Endothelial cell of umbilical vein (primary cell): ENCODE measurements at places on chromosomes 12 and 14. TPM values are rescaled to one million over a fixed set of nuclear protein-coding genes. Genes with fewer than 3 reads are reported as not detected.

DNA sequence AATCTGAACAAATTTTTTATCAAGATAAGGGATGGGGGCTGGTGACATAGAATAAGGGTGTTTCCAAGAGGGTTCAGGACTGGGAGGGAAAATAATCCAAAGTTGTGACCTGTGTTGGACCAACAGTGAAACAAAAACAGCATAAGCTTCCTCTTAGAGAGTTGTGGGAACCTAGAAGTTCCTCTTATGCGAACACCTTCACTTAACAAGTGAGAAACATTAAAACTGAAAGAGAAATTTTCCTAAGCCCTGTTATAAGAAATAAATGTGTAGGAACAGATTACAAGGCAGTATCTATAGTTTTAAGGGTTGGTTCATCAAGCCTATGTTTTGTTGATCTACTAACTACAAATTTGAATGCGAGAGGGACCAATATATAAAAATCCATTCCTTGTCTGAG lies 58.4 kb downstream of the LLPH start:
- no peak for DNase-seq

GRCh38 chr12:69698769-69699540 lies at the start of gene BEST3:
Gene BEST3 (minus strand): TSS chr12:69699303. CDS start chr12:69697798, 1,505 bp downstream.
- DNase-seq = no peak

DNA sequence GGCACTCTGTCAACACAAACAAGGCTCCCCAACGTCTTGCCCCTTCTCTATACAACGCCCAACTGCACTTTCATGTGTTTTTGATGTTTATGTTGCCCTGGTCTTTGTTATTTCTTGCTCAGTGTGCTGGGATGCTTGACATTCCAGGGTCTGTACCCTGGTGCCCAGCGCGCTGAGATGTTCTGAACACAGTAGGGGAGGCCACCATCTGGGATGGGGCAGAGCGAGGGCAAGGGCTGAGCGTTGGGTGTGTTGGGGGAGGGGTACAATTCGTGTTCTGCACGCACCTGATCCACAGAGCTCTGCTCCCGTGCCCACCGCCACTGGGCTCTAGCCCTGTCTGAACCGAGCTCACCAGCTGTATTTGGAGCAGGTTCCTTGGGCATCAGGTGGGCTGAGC lies 52.9 kb downstream of the ISCA2 start:
- no peak for DNase-seq

IL22 gene
- polyA plus RNA-seq = not detected in 2 replicates

DNA sequence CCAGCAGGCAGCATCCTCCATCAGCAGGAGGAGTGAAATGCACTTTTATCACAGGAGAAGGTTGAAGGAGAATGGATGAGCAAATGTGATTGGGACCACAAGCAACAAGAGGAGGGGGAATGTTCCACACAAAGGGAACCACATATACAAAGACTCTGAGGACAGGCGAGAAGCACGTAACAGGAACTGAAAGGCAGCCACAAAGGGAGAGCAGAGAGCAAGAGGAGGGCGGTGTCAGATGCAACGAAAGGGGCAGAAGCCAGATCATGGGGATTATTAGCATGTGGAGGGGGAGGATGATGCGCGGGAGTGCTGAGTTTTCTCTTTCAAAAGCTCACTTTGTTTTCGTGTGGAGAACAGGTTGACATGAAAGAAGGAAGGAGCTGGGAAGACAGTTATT lies 241.1 kb downstream of the SPTSSA start:
- no peak for DNase-seq

SLC5A8 gene
- polyA plus RNA-seq = not detected in 2 replicates

DNA sequence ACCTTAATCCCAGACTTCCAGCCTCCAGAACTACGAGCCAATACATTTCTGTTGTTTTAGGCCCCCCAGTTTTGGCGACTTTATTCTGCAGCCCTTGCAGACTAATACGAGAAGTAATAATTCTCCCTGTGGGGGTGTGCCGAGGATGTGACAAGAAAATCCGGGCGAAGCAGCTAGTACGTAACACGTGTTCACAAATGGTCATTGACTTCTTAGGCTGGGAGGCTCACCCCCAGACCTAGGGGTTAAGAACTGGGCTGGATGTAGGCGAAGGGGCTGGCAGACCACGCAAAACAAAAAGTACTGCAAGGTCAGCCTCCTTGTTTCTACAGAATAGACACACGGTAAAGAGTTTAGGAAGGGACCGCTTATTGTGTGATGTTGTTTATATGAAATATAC lies 69.8 kb upstream of the ESRRB start:
- no peak for DNase-seq

GRCh38 chr12:69435644-69436043 lies 34.5 kb upstream of the FRS2 start:
- no peak for DNase-seq

HVCN1 gene
- 6.3 and 8.4 TPM in 2 replicates for polyA plus RNA-seq

DNA sequence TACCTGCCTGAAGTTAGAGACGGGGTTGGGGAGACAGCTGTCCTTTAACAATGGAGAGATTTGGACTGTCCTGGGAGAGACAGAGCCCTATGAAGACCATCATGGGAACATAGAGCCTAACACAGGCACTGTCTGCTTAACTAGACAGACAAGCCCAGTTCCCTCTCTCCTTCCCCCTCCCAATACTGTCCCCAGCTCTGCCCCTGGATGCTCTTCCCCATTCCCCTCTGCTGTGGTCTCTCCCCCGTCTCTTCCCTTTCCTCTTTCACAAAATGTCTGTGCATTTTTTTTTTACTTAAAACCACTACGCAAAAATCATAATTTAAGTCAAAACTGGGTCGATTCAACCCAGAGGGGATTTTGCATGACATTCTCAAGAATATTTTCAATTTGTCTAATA lies 232.9 kb downstream of the CHST11 start:
- no peak for DNase-seq

GRCh38 chr14:95215094-95215725 lies 57.9 kb upstream of the DICER1 start:
- no peak for DNase-seq

SCNN1A gene
- 0.12 and 0.14 TPM in 2 replicates for polyA plus RNA-seq

GRCh38 chr12:111158992-111159391 lies 209.9 kb downstream of the PHETA1 start:
- DNase-seq = no peak

- no peak for DNase-seq
Observed at GRCh38 chr12:111789779-111790178, 23.0 kb downstream of the ALDH2 start.

DNA sequence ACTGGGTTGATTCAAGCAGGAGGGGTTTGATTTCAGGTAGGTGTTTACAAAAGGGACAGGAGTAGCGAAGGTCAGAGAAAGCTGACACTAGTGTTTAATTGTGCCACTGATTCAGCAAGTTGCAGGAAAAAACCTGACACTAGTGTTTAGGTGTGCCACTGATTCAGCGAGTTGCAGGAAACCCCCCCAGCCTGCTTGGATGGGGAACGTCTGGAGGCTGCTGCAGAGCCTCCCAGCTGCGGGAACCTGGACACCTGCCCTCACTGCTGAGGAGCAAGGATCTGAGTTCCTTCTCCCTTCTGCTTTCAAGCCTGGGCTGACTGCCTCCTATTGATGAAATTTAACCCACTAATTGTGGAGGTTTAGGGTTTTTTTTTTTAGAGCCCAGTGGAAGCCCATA lies 84.2 kb downstream of the AVPR1A start:
- no peak for DNase-seq

GRCh38 chr12:114976372-114976771 lies 292.4 kb upstream of the TBX3 start:
- no peak for DNase-seq

DNA sequence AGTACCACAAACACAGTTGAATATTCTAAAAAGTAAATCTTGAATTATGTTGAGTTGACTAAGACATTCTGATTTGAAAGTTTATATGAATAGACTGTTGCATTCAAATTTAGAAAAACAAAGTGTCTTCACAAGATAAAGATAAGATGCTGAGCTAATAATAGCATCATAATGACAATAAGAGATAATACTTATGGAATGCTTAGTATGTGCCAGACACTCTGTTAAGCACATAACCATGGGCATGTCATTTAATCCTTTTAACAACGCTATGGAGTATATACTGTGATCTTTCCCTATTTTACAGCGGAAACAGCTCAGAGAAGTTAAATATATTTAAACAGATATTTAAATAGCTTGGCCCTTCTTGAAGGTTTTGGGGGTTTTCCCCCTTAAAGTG lies 163.4 kb downstream of the SRGAP1 start:
- DNase-seq = no peak

DNA sequence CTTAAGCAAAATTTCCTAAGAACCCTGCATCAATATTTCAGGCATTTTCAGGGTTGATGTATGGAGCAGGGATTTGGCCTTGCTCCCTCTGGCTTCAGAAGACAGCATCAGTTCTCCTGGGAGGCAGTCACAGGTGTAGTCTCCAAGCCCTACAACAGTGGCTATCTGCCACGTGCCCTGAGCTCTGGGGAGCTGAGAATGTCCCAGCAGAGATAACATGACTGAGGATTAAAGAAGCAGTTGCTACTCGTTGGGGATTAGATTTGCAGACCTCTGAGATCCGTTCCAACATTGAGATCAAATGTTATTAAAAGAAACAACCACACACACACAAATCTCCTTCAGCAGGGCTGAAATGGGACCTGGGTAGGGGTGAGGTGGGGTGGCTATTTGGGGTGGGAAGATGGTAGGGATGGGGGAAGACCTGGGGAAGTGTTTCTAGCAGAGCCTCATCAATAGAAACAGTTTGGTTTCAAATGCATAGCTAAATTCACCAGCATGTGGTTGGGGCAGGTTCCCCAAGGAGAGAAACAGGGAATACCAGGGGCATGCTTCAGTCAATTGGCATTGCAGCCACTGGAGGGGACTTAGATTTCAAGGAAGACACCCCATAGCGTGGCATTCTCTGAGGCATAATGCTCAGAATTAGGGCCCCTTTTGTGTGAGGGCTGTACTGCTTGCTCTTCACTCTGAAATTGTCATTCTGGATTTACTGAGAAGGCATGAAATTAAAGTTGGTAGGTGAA lies 15.2 kb upstream of the FAM234B start:
- no peak for DNase-seq

IL31 gene
- polyA plus RNA-seq = not detected in 2 replicates

DNA sequence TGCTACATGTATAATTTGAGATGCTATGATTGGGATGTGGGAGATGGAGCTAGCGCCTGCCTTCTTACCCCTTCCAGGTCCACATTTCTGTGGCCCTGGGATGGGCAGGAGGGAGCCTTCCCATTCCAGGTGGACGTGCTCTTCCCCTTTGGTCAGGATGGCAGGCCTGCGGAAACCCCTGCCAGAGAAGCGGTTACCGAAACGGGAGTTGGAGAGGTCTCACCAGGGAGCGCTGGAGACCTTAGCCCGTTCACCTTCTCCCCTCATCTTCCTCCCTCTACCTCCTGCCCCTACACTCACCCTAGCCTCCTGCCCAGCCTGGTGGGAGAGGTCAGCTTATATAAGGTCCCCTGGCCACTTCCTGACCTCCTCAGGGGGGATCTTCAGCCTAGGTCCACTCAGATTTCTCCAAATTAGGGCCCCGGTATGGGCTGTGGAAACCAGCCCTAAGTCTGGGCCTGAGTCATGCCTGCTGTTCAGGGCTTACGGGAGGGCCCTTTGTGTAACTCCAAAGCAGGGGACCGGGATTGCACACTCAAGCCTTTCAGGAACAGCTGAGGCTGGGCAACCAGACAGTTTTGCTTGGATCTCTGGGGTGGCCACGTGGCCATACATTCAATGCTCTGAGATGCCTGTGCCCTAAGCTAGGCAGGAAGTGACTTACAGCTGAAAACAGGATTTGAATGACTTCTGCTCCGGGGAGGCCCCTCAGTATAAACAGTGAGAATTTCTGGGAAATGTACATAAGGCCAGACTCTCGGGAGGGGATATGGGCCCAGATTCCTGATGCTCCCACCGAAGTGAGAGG lies 10.2 kb upstream of the MEG3 start:
- DNase-seq = peak; percentile 83

DNA sequence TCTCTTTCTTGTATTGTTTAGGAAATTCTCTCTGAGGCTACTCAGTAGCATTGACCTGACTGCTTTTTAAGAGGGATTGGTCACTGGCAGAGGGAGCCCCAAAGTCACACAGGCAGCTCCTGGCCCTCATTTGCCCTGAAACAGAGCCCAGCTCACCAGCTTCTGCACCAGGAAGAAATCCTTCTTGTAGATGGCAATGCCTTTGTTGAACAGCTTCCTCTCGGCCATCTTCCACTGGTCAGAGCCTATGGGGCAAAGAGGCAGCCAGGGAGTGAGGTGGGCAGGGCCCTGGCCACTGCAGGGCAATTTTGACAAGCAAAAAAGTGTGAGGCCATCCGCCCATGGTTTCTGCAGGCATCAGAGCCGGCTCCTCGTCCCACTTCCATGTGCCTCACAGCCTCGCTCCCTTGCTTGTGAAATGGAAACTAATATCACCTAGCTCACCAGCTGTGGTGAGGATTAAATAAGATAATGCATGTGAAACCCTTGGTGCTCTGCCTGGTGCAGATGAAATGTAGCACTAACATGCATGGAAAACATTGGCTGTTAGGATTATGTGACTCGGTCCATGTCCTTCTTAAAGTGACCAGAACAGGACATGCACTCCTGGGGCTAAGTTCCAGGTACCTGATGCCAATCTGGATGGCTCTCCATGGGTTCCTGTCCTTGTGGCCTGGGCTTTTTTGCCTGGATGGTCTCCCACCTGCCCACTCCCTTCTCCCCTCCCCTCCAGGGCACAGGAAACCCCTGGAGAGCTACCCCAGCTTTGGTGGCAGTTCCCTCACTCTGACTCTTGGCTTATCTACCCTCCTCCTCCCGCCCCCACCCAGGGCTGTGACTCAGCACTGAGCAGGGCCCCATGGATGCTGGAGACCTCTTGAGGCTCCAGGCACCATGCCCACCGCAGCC lies 11.2 kb upstream of the PNMA1 start:
- no peak for DNase-seq

- peak; percentile 99 for DNase-seq
Observed at GRCh38 chr12:10641735-10642500, 28.5 kb upstream of the MAGOHB start.

GRCh38 chr12:43361031-43361710 lies 190.8 kb downstream of the ADAMTS20 start:
- no peak for DNase-seq

- no peak for DNase-seq
Observed at GRCh38 chr12:28463396-28463795, 273.1 kb downstream of the CCDC91 start.

DNA sequence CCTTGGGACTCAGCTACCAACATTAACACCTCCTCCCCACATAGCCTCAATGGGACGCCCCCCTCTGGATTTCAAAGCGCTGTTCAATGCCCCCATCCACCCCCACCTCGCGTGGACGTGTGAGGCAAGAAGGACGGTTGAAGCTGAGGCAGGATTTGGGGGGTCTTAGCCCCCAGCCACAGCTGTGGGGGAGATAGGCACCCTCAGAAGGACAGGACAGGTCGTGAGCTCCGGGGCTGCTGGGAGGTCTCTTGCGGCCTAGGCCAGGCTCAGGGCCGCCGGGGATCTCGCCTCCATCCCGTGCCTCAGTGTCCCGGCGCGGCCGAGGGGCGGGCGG lies 8.3 kb upstream of the SP7 start:
- no peak for DNase-seq

DNA sequence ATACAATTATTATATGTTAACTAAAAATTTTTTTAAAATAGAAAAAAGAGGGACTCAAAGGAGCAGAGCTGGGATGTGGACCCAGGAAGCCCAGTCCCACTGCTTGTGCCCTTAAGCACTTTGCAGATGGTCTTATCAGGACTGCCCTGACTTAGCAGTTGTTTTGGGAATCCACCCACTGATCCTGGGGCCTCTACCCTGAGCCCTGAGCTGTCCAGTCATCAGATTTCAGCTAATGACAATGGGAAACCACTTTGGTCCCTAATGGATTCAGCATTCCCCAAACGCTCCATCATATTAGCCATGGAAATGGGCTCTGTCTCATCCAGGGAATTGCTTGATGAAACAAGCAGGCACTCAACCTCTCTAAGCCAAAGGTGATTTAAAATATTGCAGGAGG lies 22.5 kb upstream of the WSCD2 start:
- DNase-seq = no peak
